Activated T-helper 9 cell treated with anti-CD3 and anti-CD28 coated beads, Interleukin-2, amount 50 U/mL, for 16 hours (primary cell): ENCODE measurements at places on chromosomes 12 and 14.
A peak's percentile ranks its signal among the peaks of the same experiment; 100 is the strongest.

GRCh38 chr12:12995088-12995487 is 5.0 kb downstream of the HEBP1 start:
- DNase-seq: no peak

DNA sequence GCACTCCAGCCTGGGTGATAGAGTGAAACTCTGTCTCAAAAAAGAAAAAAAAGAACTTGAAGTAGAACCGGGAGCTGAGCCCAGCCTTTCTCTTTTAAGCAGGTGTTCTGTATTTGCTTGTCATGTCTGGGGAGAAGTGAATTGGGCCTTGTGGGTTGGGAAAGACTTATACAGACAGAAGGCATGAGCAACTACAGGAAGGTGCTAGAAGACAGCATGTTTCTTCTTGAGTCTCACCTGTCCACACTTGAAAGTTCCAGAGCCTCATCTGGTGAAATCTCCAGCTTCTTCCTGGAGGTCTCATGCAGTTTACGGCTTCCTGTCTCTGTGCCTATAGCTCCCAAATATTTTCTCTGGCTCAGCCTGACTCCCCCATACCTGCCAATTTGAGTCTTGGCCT is 2.5 kb downstream of the PGAM5 start:
- DNase-seq: no peak

- peak; percentile 62 for DNase-seq
These were observed 118.2 kb downstream of the AACS start for GRCh38 chr12:125183187-125184067.

DNA sequence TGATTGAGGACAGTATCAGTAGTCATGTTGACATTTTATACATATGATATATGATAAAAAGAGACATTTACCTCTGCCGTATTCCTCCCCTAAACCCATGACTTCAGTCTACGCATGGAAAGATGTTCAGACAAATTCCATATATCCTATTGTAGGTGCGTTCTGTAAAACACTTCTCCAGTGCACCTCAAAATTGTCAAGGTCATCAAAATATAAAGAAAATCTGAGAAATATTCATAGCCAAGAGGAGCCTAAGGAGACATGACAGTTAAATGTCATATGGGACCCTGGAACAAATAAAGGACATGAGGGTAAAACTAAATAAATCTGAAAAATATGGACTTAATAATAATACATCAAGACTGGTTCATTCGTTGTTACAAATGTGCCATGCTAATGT is 71.5 kb downstream of the CCER1 start:
- no peak for DNase-seq

DNA sequence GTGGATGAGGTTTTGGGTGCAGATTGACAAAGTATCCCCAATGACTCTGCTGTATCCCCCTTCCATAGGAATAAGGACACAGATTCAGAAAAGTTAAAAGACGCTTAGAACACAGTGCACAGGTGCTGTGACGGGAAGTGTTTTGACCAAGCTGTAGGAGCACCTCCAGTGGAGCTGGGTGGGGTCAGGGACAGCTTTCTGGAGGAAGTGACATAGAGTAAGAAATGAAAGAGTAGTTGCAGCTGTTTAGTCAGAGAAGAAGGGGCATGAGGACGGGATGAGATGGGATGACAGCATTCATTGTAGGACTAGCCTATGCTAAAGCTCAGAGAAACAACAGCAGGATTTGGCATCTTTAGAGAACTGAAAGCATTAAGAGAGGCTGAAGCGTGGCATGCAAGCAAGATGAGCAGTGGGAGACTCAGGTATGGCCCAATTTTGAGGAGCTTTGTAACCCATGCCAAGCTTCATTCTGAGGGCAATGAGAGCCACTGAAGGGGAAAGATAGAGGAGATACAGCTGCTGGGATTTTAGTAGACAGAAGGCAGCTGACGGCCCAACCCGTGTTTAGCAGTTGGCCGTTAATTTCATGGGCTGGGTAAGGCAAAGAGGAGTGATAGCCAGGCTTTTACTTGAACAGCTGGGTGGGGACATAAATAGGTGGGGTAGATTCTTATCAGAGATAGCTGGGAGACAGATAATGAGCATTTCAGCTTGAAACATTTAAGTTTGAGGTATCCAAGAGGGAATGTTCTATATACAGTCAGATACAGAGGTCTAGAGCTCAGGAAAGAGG is 131.8 kb upstream of the KRAS start:
- no peak for DNase-seq

- no peak for DNase-seq
These were observed 13.4 kb downstream of the GMFB start for GRCh38 chr14:54475187-54475899.

DNA sequence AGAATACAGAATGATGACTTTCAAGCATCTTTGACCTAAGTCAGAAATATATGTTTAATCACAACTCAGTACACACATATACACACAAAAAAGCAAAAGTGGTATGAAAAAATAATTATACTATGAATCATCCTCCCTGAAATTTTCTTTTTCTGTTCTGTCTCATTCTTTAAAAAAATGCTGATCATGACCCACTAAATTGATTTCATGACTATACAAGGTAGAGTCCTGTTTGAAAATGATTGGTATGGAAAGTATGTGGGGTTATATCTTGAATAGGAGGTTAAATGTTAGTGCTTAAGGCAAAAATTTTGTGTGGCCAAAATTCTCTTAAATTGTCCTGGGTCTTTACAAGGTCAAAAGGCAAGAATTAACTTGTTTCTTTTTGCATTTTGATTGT is 80.4 kb downstream of the SUDS3 start:
- DNase-seq: no peak

DNA sequence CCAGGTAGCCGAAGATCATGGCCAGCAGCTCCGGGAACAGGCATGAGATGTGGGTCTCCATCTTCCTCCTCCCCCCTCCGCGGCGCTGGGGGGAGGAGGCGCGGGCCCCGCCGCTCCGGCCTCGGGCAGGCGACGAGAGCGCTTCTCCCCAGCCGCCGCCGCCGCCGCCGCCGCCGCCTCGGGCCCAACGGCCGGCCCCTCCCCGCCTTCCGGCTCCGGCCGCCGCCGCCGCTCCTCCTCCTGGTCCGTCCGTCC is 448 bp downstream of the FBXL14 start:
- DNase-seq: no peak

DNA sequence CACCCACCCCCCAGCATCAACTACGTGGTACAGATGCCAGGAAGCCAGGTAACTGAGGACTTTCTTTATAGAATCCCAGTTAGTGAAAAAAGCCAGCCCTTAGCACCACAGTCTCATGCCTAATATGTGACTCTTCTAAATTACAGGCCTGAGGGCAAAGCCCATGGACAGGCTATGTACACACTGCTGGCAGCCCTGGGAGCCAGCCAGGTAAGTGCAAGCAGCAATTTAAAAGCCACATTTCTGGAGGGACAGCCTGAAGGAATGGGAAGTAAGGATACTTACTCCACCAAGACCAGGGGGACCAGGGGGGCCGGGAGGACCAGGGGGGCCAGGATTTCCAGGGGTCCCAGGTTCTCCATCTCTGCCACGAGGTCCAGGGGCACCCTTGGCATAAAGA is 7.0 kb downstream of the COL2A1 start:
- no peak for DNase-seq

DNA sequence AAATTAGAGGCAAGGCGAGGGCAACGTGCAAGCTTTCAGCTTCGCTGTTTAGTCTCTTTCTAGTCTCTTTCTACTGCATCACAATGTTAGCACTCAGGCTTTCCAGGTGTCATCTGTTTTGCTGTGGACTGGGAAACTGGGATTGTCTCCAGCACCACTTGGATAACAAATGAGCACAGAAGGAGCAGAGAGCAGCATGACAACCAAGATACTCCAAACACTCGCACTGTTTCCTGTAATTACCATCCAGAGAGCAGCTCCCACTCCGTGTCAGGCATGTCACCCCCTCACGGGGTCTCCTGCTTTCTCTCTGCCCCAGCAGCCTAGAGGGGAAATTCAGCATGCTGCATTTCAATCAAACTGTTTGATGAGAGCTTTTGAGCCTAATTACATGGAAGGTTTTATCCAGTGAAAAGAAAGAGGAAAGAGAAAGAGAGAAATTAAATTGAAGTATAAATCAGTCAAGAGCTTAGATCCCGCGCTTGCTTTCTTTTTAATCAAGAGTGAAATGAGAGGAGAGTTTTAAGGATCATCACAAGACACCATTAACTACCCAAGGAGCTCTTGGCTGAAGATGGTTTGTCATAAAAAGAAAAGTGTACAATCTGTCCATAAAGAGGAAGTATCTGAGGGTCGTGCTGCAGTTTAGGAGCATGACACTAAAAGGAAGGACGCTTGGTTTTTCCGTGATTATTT is 917.7 kb downstream of the DIO2 start:
- no peak for DNase-seq

GRCh38 chr12:93029091-93029490 is 100.0 kb upstream of the EEA1 start:
- DNase-seq: no peak

GRCh38 chr12:119463211-119463926 is 128.8 kb downstream of the CCDC60 start:
- DNase-seq: no peak

DNA sequence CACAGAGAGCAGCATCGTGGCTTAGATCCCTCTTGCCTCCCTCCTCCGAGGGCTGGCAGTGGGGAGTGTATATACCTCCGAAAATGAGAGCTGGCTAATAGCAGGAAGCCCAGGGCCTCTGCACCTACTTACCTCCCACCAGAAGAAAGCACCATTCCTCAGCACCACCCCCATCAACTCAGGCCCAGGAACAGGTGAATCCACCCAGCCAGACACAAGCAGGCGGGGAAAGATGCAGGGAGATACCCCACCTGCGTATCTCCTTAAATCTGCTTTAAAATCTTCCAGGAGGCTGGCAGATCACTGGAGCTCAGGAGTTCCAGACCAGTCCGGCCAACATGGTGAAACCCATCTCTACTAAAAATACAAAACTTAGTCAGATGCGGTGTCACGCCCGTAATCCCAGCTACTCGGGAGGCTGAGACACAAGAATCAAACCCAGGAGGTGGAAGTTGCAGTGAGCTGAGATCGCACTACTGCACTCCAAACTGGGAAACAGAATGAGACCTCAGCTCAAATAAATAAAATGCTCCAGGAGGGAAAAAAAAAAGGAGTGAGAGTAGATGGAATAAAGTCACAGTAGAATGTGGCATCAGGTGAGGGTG is 93.5 kb downstream of the SINHCAF start:
- no peak for DNase-seq

DNA sequence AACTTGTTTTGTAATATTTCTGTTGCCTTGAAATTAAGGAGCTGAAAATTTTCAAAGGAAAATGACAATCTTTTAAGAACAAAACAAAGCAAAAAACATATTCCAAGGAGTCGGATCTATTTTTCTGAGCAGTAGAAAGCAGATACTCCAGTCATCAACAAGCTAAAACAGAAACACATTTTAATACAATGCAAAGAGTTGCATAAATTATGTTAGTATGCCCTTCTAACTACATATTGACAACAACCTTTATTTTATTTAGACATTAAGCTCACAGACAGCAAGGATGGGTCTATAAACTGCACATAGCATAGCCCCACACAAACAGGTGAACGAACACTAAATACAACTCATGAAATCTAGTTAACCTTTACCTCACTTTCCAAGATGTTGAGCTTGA is 106.0 kb downstream of the PPP1R12A start:
- DNase-seq: no peak

GRCh38 chr12:86456241-86456640 is 200.1 kb upstream of the MGAT4C start:
- DNase-seq: no peak

GRCh38 chr14:99150236-99150635 is 121.8 kb downstream of the BCL11B start:
- no peak for DNase-seq

DNA sequence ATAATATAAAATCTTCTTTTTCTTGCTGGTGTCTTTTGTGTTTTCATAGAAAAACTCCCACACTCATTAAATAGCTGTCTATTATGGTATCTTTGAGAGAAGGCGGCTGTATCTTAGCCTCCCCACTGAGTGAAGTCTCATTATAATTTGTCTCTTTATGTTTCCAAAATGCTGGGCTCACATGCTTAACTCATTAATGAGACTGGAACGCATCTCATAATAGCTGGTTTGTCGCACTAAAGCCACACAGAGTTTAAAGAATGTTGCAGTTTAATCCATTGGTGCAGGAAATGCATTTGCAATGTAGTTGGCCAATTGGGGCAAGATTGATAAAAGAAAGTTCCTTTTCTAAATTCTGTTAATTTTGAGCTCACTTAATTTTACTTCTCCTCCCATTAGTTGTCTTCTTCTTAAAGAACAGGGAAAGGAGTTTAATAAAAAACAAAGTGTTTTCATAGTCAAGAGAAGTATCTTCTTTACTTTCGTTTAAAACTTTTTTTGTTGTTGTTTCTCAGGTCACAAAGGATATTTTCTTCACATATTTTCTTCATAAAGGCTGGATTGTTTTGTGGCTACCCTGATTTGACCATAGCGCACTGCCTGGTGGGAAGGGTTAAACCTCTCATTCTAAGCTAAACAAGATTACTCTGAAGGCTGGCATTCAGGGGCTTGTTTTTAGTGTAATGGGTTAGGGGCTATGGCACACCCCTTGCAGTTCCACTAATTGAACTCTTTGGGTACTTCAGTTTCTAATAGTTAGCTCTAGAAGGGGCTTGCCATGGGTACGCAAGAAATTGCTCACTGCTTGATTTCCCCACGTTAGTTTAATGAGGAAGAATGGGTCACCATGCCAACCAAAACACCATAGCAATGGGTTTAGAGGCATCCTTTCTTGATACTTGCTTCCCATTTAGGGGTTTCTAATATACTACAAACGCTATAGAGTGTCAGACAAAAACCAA is 197.0 kb downstream of the TMTC2 start:
- DNase-seq: no peak

- no peak for DNase-seq
These were observed 7.6 kb downstream of the VASH1 start for GRCh38 chr14:76768671-76769500.

GRCh38 chr12:92593734-92594402 is 108.9 kb upstream of the PLEKHG7 start:
- DNase-seq: peak; percentile 65
